ENCODE measurements at places on chromosomes 5 and 9.

GRCh38 chr5:56212130-56212879, 20.8 kb downstream of the ANKRD55 start:
- DNase-seq: no peak

GRCh38 chr9:128251732-128252100, 24.1 kb downstream of the GOLGA2 start:
- DNase-seq: no peak

- no peak for DNase-seq
These were observed 53.7 kb downstream of the LHFPL2 start for GRCh38 chr5:78594610-78595457.

GRCh38 chr5:89090037-89090436, 207.1 kb upstream of the MEF2C start:
- DNase-seq: no peak

DNA sequence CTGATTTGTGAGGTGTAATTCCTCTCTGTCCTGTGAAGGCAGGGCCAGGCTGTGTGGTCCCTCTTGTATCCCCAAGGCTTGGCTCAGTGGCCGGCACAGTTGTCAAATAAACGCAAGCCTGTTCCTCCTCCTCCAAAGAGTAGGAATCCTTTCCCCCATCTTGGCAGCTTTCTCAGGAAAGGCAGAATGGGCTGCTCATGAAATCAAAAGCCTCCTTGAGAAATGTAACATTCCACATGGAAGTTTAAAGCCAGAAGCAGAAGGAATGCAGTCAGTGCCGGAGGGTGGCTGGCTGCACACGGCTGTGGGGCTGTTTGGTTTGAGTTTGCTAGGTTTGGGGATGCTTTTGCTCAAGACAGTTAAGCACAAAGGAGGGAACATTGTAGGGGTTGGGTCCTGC, 34.5 kb upstream of the MED10 start:
- no peak for DNase-seq

GRCh38 chr9:113541019-113541900, 77.7 kb downstream of the RGS3 start:
- no peak for DNase-seq

GRCh38 chr5:74052441-74053221, 426.6 kb downstream of the ARHGEF28 start:
- DNase-seq: no peak

DNA sequence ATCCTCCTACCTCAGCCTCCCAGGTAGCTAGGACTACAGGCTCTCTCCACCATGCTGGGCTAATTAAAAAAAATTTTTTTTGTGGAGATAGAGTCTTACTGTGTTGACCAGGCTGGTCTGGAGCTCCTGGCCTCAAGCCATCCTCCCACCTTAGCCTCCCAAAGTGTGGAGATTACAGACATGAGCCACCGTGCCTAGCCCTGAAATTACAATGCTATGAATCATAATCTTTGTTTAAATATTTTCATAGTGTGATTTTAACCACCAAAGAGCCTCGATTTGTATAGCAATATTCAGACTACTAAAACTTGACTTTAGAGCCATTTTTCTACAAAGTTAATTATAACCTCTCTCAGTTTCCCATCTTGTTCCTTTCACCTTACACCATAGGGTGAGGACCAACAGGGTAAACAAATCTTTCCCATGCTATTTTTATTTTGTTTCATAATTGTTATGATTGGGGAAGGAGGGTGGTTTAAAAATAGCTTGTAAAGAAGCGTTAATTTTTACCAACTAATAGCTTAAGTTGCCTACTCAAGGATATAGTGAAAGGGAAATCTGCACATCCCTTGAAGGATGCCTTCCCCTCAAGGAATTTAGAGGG, 32.7 kb downstream of the UBE2D2 start:
- DNase-seq: no peak

GRCh38 chr5:174046558-174046957, 1.1 kb downstream of the NSG2 start:
- DNase-seq: no peak

- DNase-seq: no peak
These were observed 182.0 kb upstream of the MOCS2 start for GRCh38 chr5:53291528-53291927.

GRCh38 chr5:7955476-7955875, 86.5 kb downstream of the MTRR start:
- DNase-seq: no peak

GRCh38 chr5:179309751-179310320, 35.4 kb downstream of the ADAMTS2 start:
- no peak for DNase-seq

GRCh38 chr9:110125207-110125751, 82.7 kb downstream of the C9orf152 start:
- no peak for DNase-seq

DNA sequence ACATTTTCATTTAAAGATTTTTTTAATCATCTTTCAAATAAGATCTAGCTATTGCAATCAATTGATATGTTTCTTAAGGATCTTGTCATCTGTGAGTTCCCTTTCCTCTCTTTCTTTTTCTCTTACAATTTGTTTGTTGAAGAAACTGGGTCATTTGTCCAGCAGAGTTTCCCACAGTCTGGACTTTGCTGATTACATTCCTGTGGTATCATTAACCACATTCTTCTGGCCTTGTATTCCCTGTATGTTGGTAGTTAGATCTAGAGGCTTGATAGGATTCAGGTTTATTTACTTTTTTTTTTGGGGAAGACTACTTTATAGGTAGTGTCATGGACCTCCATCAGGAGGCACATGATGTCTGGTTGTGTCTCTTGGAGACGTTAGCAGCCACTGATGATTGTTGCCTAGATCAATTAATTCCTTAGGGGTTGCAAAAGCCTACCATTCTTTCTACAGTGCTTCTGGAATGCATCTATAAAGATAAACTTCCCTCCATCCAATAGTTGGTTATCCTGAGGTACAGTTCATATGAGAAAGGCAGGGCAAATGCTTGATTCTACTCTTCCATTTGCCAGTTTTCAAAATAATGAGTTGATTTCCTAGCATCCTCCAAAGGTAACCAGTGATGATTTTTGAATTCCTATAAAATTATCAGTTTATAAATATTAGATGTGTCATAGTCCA, 14.3 kb downstream of the PDE8B start:
- DNase-seq: no peak

GRCh38 chr5:102595332-102595731, 96.5 kb upstream of the SLCO6A1 start:
- DNase-seq: no peak

DNA sequence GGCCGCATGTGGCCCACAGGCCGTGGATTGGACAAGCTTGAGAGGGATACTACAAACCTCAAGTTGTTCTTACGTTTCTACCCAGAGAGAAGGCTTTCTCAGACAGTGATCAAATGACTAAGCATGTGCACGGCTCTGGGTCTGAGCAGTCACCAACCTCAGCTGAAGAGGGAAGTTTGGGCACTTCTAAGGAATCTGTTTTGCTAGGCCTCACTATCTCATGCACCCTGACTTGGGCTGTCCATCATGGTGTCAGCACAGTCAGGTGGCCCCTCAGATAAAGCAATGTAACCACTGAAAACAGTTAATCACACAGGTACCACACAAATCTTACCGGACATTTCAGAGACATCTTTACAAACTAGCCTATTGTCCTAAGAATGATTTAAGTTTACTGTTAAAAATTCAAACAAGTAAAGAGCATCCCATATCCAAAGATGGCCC, 24.6 kb downstream of the CSF2 start:
- no peak for DNase-seq

DNA sequence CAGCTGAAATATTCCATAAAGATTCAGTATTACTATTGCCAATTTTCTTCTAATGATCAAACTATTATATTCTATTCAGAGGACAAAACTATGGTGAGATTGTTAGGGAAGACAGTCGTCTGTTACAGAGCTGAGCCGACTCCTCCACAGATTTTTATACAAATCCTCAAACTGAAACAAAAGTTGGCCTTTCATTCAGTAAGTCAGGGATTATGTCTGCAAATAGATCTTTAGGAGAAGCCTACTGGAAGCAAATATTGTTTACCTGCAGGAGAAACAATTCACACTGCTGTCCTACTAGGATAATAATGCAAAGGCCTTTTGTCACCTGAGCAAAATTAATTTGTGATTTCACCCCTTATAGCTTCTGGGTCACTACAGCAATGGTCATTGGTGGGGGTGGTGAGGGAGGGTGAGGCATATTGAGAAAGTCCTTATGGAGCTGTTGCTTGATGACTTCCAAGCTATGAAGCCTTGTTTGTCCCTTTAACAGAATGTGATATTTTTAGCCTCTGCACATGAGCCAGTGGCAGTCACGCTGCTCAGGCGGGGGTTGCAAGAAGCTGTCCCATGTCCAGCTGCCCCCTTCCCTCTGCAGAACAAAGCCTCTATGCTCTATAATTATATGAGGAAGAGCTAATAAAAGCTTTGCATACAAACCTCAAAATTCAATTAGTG, 200.5 kb upstream of the KLF9 start:
- DNase-seq: no peak

DNA sequence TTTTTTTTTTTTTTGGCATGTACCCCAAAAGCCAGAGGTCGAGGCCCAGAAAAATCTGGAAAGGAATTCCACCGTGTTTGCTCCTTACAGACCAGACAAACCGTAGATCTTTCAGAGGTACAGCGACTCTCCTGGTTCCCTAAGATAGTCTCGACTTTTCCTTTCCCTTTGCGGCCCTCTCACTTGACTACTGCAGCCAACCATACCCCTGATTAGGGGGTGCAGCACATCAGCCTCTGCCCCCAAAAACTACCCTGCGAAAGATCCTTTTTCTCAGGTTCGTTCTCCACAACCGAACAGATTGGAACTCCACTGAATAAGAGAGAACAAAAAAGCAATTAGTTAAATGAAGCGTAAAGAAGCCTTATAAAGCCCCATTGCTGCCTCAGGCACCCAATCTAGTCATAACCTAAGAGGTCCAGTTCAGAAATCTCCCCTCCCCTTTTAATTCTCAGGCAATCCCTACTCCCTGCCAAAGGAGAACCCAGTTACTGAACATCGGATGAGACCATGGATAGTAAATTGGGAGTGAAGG, 379 bp upstream of the TICAM2 start:
- peak; percentile 33 for DNase-seq

DNA sequence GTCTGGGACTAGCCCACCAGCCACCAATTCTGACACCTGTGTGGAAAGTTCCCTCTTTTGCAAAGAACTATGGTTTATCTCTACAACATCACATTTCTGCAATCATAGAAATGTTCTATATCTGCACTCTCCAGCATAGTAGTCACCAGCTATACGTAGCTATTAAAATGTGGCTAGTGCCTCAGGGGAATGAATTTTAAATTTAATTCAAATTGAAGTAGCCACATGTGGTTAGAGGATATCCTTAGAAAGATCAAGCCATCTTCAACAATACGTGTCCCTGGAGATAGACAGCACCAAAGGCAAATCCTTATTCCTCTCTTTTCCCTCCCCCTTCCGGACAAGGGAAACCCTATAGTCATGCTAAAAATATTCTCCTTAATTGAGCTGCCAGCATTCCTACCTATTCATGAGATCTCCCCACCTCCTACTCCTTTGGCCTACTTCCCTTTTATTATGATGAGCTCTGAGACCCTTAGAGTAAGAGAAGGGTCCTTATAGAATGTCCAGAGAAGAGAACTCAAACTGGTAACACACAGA, 11.1 kb downstream of the LCP2 start:
- no peak for DNase-seq

- DNase-seq: no peak
These were observed 60.1 kb downstream of the CDH18 start for GRCh38 chr5:19927919-19928318.

DNA sequence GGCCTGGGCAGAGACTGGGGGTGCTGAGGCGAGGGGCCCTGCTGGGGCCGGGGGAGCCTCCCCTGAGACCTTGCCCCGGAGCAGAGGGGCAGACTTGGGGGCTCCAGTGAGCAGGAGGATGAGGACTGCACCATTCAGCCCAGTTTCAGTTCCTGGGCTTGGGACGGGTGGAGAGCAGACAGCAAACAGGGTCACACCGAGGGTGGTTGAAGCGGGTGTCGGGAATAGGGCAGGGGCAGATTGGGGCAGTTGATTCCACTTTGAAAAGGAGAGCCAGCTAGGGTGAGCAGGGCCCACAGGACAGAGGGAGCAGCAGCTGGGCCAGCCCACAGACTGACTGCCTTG, 4.5 kb downstream of the GRK6 start:
- DNase-seq: no peak

- DNase-seq: peak; percentile 76
These were observed 1.2 kb downstream of the RNF14 start for GRCh38 chr5:141969783-141970771.

GRCh38 chr9:112485574-112485973, 1.1 kb upstream of the KIAA1958 start:
- no peak for DNase-seq

DNA sequence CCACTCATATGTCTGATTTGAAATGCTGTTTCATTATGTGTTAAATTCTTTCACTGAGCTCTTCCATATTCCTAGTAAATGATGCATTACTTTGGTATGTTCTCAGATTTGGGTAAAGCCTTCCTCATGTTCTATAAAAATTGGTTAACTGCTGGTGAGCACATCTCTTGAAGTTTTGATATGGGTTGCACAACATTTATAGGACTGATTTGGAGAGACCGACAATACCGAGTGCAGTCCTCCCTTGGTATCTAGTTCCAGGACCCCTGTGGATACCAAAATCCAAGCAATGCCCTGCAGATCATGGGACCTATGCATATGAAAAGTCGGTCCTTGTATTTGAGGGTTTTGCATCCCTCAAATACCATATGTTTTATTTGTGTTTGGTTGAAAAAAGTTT, 37.8 kb downstream of the WDR36 start:
- DNase-seq: no peak

DNA sequence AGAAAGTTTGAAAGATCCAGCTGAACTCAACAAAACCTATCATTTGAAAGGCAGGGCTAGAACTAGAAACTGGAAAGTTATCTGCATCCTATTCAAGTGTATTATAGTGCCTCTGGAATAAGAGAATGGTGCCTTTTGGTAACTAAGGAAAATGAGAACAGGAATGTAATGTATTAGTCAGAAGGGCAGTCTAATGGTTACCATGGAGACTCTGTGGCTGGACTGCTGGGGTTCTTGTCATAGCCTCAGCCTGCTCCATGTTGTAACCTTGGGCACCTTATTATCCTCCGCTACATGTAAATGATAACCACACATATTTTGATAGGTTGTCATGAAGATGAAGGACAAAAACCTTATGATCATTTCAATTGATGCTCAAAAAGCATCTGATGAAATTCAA, 24.6 kb upstream of the IFNB1 start:
- DNase-seq: no peak

DNA sequence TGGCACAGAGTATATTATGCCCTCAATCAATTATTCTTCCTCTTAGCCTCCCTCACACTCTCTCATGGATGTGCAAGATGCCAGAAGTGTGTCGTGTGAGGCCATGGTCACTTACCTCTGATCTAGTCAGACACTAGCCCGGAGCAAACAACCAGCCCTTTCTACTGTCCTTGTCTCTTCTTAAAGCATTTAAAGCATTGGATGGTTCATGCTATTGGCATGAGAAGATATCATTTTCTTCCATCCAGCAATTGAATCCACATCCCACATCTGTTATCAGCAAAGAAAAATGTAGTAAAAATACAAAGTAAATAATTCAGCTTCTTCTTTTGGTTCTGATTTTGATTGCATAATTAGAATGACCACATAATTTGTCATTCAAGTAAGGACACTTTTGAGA, 267.2 kb upstream of the ACO1 start:
- DNase-seq: no peak

GRCh38 chr9:98570663-98571440, 137.9 kb downstream of the GABBR2 start:
- no peak for DNase-seq

- DNase-seq: peak; percentile 76
These were observed at the start of gene UNC5A for GRCh38 chr5:176810081-176810597. TSS of gene UNC5A (plus strand) at chr5:176810559. CDS start at chr5:176810751, 192 bp downstream.

Measured in GM13976 (cell line).